ENCODE measurements at places on chromosomes 3 and 15. TPM values are rescaled to one million over a fixed set of nuclear protein-coding genes. Genes with fewer than 3 reads are reported as not detected.
A peak's percentile ranks its signal among the peaks of the same experiment; 100 is the strongest.

DNA sequence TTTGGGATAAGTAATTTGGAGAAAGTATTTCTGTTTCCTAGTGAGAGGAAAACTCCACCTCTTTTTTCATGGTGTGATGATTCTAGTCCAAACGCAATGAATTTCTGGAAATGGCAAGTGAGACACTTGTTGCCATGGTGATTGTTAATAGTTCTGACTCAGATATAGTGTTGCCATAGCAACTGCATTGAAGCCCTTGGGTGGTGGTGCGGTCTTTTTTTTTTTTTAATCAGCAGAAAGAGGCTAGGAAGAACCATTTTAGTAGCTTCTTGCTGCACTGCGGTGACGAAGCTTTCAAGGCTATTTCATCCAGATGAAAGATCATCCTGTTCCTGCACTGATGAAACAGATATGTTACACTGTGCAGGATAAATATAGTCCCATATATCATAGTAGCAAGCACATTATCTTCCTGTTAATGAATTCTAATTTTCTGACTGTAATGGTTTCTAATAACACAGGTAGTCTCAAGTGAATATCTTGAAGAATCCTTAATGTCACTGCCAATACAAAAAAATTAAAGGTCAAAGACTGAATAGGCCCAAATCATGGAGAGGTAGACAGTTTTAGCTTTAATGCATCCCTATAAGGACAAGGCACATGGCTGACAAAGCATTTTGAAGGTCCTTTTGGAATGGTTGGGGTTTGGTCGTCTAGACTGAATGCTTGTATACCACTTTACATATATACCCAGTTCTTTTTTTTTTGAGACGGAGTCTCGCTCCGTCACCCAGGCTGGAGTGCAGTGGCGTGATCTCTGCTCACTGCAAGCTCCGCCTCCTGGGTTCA is 125.1 kb upstream of the ZBTB20 start:
- DNase-seq: no peak
- H3K4me1 ChIP-seq: peaks cover 7% of the 10 kb centered on the region
- no peaks in the 10 kb centered on the region for H3K27me3 ChIP-seq
- H3K4me3 ChIP-seq: no peak overlapping the region
- H3K27ac ChIP-seq: no peak overlapping the region
- H3K36me3 ChIP-seq: no peaks in the 10 kb centered on the region

- no peak overlapping the region for H3K27ac ChIP-seq
- no peak for DNase-seq
- H3K4me3 ChIP-seq: no peak overlapping the region
- peaks cover 50% of the 10 kb centered on the region for H3K27me3 ChIP-seq
- H3K36me3 ChIP-seq: no peaks in the 10 kb centered on the region
- peaks cover 26% of the 10 kb centered on the region for H3K4me1 ChIP-seq
Measured at GRCh38 chr3:42498034-42498433, 4.4 kb upstream of the VIPR1 start.

Gene SEMA6D
- 12.4 TPM for total RNA-seq

DNA sequence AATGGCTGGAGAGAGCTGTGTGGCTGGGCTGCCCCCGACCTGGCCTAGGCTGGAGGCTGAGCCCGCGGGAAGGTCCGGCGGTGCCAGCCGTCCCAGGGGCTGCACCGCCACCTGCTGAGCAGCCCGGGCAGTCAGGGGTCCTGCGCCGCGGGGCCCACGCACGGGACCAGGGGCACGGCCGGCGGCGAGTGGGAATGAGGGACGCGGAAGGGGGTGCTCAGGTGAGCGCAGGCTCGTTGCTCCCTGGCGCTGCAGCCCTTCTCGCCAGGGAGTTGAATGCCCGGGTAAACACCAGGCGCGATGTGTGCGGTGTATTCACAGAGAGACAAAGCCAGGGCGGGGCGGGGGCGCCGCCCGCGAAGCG is 666 bp upstream of the SEMA3F start:
- peaks cover 4% of the 10 kb centered on the region for H3K27me3 ChIP-seq
- peak overlapping the region; percentile 88 for H3K27ac ChIP-seq
- H3K4me1 ChIP-seq: peaks cover 39% of the 10 kb centered on the region
- peak overlapping the region; percentile 74 for H3K4me3 ChIP-seq

All from left ventricle myocardium inferior (tissue), 1 donor.